Activated T-helper 1 cell treated with anti-CD3 and anti-CD28 coated beads, Interleukin-12 subunit alpha, Interleukin-12 subunit beta, Interleukin-2, Interleukin-4 antibody, amounts not matched to agents 30 ng/mL and 10 ng/mL and 1 ng/mL, durations not matched to agents 14 hours and 24 hours and 36 hours (primary cell): ENCODE measurements at places on chromosomes 7 and 10.

DNA sequence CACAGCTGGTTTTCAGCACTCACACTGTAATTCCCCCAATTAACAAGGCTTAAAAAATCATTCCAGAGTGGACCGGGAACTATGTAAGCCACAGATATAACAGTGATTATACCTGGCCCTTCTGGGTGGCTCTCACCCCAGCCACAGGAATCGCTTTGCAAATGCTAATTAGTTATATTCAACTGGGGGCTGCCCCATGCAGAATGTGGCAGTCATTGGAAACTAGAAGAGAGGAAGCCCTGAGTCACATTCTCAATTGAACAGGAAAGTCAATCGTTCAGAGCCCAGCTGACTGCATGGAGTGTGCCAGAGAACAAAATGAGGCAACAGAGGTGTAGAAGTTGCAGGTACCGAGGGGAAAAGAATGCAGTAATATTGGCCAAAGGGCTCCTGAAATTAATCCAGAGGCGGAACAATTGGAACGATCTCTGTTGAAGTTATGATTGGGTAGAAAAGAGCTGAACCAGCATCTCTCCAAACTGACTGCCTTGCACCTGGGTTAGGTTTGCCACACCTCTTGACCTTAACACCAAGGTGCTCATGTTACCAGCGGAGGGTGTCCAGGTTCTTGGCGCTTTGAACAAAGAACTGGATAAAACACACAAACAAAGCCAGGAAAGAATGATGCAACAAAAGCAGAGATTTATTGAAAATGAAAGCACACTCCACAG, 909.7 kb upstream of the AUTS2 start:
- no peak for DNase-seq

DNA sequence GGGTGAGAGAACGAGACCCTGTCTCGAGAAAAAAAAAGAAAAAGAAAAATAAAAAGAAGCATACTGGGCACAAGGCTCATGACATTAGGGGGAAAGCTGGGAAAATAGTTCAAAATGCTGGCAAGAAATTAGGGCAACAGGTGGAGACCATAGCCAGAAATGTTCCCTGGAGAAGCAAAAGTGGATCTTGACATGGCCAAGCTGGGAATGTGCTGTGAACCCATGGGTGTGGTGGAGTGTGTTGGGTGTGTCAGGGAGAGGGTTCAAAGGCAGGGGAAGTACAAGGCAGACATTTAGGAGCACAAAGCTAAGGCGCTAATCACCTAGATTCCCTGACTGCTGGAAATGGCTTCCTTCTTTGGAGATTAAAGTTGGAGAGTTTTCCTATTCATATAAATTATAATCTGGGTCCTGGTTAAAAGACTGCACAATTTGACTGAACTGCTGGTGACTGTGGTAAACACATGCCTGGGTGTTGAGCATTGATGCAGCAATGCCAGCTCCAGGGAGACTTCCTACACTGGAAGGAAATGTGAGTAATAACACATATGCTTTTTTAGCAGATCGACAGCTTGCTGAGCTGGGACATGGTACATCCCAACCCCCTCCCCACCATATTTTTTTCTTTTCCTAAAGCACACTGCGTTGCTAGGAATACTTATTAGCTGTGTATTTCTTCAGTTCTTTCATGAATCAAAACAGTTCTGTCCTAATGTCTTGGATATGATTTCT, 70.1 kb upstream of the ARHGAP21 start:
- no peak for DNase-seq

- no peak for DNase-seq
Measured at GRCh38 chr10:96339383-96339782, 19.4 kb downstream of the OPALIN start.

DNA sequence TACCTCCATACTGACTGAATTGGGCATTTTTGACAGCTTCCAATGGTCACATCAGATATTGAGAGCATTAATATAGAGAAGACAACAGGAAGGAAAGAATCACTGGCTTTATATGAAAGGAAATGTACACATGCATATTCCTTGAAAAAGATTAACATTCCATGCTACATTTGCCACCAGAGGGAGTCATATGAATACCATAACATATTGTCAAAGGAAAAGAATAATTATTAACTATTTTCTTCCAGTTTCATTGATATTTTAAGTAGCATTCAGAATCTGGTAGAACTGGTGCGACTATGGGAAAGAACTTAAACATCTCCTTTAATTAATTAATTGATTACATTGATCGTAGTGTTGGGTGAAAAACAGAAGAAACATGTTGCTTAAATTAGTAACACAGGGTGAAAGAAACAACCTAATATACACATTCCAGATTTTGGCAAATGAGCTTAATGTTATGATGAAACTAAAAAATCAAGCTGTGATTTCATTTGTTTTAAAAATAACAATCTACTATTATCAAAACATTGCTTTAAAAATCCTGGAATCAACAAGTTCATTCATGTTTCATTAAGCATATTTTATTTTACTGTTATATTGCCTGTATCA, 71.5 kb downstream of the GPR85 start:
- DNase-seq, result no peak

- no peak for DNase-seq
Measured at GRCh38 chr7:105224884-105225651, 163.7 kb downstream of the SRPK2 start.

DNA sequence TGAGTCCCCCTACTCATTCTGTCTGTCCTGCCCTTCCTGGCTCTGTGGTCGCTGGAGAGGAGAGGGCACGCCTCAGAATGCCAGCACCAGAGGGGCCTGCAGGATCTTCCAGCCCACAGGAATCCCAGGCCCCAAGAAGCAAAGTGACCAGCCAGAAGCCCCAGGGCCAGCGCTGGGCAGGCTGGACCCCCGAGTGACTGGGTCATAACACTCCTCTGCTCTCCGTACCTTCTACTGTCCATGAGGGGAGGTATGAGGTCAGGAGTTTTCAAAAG, 102.6 kb upstream of the GPR26 start:
- no peak for DNase-seq

DNA sequence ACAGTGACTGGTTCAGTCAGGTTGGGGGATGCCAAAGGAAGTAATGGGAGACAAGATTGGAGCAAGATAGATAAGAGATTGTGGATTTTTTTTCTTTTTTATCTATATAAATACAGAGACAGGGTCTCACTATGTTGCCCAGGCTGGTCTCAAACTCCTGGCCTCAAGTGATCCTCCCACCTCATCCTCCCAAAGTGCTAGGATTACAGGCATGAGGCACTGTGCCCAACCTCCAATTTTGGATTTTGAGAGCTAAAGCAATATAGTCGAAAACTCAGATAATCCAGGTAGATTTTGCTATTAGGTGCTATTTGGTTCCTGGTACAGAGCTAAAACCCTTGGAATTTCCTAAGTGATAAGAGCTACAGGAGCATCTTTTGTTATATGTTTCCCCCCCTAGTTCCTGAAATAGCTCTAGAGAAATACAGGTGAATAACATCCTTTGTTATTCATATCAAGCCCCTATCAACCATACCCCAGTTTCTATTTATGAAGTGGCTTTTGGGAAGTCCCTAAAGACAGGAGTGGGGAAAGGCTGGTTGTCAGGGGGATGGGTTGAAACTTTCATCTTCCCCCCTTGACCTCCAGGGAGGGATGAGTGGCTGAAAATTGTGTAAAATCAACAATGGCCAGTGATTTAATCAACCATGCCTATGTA, 151.2 kb downstream of the CFTR start:
- DNase-seq, result no peak

DNA sequence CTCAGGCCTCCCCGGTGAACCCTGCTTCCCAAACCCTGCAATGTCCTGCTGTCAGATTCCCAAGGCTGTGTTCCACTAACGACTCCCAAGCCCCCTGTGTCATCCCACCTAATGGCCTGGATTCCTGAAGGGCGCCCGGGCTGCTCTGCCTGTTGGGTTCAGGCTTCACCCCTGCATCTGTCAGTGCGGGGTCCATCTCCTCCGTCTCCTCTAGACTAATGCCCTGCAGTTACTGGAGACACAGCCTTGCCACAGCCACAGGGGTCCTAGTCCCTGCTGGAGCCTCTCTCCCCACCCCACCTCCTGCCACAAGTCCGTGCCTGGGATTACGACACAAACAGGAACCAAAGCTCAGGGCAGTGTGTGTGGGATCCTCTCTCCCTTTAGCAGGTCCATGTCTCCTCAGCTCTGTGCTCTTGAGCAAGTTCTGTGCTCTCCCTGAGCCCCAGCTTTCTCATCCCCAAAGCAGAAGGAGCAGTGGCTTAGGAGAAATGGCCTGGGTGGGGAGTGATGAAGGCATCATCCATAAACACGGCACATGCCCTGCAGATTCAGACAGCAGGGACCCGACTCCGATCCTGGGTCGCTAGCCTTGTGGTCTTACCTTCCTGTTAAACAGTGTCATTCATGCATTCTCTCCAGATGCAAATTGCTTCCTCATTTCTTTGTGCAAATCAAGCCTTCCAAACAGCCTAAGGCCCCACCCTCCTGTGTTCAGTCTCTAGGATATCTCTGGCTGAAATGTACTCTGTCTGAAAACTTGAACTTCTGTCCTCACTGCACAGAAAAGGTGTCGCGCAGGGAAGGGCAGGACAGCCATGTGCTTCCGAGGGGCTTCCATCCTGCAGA, 8.2 kb upstream of the RBP3 start:
- no peak for DNase-seq

GRCh38 chr7:108028111-108028510, 25.1 kb upstream of the LAMB1 start:
- DNase-seq, result no peak

- DNase-seq, result no peak
Measured at GRCh38 chr10:76358743-76359395, 927.4 kb downstream of the LRMDA start.

DNA sequence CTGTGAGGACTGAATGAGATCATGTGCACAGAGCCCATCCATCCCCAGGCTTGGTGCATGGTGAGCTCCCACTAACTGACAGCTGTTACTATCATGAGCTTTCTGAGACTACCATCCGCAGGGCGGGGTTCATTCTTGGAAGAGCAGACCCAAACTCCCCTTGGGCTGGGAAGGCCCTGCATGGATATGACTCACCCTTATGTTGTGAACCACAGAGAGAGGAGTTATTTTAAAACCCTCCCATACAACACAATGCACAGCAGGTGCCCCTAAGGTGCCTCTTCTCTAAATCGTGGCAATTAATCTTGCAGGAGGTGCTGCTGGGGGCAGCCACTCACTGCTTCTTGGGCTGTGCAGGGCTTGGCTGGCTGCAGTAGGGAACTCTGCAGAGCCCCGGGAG, 219.1 kb downstream of the GFRA1 start:
- DNase-seq, result no peak

DNA sequence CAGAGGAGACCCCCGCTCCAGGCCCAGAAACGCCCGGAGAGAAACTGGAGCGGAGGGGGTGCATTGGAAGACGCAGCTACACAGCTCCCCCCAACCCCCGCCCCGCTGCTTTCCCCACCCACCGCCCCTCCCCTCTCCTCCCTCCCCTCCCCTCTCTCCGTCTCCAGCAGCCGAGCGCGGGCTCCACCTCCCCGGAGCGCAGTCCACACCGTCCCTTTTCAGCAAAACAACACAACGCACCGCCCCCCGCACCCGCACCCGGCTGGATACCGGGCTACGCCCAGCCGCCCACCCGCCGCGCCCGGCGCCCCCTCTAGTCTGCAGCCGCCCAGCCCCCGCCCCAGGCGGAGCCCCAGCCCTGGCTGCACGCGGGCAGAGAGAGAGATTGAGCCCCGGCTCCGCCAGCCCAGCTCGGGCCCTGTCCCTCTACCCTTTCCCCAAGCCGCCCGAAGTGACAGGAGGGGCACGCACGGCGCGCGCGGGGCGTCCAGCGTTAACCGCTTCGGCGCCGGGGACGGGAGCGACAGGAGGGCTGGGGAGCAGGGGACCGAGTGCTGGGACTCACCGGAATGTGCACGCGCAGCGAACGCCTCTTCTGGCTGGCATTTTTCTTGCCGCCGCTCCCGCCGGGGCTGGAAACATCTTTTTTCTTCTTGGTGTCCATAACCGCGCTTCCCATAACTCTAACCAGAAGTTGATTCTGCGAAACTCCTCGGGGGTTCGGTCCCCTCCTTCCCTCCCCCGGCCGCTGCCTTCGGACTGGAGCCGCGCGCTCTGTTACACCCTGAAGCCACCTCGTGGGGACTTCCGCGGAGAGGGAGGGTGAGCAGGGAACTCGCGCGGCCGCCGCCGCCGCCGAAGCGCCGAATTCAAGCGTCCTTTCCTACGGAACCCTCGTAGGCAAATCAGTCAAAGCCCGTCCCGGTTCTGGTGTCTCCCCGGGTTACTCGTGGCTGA, 695 bp downstream of the PRKAG2 start:
- DNase-seq, result peak; percentile 35

GRCh38 chr10:60549686-60550085, 160.0 kb upstream of the ANK3 start:
- DNase-seq, result no peak

DNA sequence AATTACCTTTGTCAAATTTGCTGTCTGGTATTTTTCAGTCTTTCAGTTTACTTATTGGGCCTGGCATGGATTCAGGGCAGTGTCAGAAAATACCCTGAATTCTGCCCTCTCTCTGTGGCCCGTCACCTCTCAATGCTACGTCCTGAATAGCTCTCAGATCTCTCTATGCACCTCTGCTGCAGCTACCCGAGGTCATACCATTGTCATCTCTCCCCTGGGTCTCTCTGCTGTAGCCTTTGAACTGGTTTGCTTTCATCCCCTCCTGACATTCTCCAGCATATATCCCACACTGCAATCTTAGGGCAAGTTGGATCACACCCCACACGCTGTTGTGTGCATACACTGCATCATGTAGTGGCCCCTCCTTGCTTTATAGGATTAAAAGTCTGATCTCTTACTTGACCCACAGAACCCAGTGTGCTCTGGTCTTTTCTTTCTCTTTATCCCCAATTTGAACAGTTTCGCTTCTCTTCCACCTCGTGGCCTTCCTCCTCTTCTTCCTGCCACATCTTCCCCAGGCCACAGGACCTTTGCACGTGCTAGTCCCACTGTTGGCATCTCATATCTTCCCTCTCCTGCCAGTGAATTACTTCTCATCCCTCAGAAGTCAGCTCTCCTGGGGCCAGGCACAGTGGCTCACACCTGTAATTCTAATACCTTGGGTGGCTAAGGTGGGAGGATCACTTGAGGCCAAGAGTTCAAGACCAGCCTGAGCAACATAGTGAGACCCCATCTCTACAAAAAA, 372.9 kb downstream of the GALNT17 start:
- DNase-seq, result no peak

DNA sequence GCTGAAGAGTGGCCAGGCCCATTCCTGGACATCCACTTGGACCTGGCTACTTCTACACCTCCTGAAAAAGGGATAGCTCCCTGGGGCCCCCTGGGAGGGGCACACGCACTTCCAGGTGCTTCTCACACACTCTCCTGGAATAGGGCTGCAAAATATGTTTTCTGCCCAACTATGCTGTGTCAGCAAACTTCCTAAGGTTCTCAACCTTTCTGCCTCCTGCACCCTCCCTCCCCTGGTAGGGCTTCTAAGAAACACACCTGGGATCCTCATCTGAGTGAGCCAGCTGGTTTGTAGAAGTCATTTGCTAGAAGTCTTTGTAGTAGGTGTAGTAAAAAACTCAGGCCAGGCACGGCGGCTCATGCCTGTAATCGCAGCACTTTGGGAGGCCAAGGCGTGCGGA, 136.5 kb downstream of the ZMYND11 start:
- DNase-seq, result no peak

- DNase-seq, result no peak
Measured at GRCh38 chr10:57624066-57624465, 643.6 kb downstream of the IPMK start.
